Left renal pelvis (tissue), 4 donors: ENCODE measurements at places on chromosomes 7 and 10.
A peak's percentile ranks its signal among the peaks of the same experiment; 100 is the strongest.

DNA sequence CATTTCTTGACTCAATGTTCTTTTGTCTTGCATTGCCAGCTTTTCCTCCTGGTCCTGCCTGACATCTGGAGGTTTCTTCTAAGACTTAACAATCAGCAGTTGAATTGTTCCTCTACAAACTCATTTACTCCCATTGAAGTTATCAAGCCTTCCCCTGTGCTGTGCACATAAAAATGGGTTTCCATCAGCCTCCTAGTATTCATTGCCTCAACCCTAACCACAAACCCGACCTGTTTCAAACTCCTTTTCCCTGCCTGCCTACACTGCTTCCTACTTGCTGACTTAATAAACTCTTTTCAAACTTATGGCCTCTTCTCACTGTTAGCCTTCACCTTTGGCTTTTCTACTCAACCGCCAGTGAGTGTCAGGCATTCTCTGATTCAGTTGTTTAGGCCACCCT is 9.4 kb upstream of the CDK6 start:
- DNase-seq = no peak

DNA sequence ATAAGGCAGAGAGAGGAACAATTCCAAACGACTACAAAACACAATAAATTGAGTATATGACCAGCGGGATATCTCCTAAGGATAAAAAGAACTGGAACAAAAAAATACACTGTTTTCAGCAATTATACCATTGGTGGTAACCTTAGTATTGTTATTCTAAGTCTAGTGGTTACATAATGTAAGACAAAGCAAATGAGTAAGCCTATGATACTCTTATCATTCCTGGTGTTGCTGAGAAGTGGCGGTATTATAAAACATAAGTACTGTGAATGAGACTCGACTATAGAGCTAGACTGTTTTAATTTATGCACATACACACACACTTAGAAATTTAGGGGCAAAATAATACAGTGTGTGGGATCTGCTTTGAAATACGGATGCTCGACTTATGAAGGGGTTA is 107.7 kb downstream of the NRBF2 start:
- DNase-seq = no peak

DNA sequence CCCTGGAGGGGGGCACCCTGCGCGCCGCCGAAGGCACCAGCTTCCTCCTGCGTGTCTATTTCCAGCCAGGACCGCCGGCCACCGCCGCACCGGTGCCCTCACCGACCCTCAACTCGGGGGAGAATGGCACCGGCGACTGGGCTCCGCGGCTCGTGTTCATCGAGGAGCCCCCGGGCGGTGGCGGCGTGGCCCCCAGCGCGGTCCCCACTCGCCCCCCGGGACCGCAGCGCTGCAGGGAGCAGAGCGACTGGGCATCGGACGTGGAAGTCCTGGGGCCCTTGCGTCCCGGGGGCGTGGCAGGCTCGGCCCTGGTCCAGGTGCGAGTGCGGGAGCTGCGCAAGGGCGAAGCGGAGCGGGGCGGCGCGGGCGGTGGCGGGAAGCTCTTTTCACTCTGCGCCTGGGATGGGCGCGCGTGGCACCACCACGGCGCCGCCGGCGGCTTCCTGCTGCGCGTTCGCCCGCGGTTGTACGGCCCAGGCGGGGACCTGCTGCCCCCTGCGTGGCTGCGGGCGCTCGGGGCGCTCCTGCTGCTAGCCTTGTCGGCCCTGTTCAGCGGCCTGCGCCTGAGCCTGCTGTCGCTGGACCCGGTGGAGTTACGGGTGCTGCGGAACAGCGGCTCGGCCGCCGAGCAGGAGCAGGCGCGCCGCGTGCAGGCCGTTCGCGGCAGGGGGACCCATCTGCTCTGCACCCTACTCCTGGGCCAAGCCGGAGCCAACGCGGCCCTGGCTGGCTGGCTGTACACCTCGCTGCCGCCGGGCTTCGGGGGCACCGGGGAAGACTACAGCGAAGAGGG is 594 bp downstream of the CNNM1 start:
- no peak for DNase-seq

DNA sequence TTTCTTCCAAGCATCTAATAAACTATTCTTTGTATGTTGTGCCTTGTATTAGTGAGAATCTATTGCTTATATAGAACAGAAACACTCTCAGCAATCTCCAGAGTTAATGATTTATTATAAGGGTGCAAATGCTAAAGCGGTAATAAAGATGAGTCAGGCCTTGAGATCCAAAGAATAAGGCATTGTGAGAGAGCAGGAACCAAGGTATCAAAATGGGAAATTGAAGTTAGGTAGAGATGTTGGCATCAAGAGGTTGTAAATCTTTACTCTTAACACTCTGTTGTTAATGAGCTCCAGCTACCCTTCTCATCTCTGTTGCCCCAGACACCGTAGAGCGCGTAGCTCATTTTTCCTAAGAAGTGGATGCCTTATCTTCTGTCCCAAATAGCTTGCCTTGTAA is 375.2 kb downstream of the ARL4A start:
- DNase-seq = no peak

DNA sequence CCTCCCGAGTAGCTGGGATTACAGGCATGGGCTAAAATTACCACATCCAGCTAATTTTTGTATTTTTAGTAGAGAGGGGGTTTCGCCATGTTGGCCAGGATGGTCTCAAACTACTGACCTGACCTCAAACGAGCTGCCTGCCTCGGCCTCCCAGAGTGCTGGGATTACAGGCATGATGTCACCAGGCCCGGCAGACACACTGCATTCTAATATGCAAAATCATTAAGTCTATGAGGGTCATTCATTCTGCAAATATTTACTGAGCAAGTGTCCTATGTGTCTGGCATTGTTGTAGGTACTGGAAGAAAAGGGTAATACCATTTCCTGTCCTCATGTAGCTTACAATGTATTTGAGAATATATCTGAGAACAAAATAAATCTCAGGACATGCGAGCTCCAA is 2.7 kb downstream of the PUS7 start:
- DNase-seq = no peak

- no peak for DNase-seq
These were observed 90.0 kb downstream of the JCAD start for GRCh38 chr10:29969255-29970011.

- DNase-seq = no peak
These were observed 126.4 kb upstream of the DKK1 start for GRCh38 chr10:52187521-52188258.

DNA sequence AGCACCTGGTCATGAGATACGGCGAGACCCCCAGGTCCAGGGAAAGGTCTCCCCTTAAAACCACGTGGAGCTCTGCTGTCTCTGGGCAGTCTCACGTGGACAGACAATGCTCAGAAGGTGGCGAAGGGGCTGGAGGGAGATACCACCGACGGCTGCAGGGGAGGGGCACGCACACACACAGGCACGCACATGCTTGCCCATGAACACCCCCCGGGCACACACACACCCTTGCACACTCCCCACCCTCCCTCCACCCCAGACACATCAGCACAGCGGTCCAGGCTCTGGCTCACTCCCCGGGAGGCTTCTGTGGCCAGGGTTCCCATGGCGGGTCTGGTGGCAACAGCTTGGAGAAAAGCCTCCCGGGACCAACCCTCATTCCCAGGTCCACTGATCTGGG is 52.4 kb upstream of the TNRC18 start:
- DNase-seq = no peak

- DNase-seq = no peak
These were observed 98.5 kb upstream of the PIK3CG start for GRCh38 chr7:106766551-106766950.

DNA sequence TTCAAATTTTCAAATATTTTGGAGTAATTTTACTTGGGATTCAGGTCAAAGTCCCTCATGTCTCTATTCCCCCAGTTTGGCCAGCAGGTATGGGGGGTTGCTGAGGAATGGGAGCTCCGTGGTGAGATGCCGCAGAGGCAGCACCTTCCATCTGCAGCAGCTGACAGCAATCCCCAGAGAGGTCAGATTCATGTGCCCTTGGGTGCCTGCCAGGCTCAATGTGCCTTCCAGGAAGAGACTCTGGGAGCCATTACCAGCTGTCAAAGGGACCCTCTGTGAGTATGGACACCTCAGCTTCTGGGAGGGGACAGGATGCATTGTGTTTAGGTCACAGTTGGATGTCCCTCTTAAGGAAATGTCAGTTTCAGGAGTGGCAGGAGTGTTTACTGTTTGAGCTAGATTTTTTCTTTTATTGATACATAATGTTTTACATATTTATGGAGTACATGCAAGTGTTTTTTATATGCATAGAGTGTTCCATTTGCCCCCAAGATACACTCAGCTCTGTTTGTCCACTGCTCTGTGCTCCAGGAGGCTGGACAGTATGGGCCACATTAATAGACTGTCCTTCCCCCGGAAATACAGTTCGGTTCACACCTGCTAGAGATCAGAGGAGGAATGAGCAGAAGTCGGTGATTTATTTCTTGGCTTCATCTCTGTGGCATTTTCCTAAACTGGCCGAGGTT is 75.3 kb upstream of the GRB10 start:
- no peak for DNase-seq

DNA sequence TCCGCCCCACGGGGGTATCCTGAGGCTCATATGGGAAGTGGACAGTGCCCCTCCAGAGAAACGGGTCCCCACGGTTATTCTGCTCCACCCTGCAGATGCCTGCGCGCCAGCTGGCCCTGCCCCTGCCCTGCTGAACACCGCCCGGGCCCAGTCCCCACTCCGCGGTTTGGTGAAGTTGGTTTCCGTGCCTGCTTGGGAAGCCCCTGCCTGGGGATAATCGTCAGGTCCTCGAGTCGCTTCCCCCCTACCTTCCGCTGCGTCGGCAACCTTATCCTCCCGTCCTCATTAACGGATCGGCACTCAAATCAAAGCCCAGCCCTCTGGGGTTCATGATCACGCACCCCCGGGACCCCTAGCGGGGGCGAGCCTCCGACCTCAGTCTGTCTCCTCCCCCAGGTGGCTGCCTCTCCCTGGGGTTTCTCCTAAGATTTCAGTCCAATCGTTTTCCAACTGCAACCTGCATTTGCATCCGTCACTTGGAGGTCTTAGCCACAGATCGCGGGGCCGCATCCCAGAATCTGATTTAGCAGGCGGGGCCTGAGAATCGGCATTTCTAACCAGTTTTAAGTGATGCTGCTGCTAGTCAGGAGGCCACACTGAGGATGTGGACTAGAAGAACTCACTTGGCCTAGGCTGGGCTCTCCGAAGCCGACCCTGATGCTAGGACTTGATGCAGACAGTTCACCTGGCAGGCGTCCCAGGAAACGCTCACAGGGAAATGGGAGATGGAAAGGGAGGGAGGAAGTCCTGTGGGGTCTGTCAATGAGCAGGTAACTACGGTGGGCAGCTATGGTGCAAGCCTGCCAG is 27.6 kb downstream of the WDR86 start:
- DNase-seq = no peak

- DNase-seq = no peak
These were observed 205.2 kb downstream of the NSUN6 start for GRCh38 chr10:18446205-18446604.

DNA sequence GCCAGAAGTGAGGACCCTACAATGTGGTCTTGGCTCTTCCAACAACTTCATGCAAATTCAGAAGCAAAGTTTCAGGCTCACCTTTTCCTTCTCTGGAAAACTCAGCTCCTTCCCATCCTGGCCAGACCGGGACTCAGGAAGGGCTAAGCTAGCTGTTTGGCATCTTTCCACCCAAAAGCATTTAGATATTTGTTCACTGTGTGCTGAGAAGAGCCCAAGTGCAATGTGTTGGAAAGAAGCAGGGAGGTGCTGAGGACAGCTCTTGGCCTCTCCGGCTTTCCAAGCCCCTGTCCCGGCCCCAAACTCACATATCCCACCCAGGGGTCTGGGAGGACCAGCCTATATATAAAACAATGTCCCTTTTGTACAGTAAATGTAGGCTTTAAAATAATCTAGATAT is 44.5 kb downstream of the MKI67 start:
- no peak for DNase-seq

- peak; percentile 54 for DNase-seq
These were observed at the start of gene MAGI2 for GRCh38 chr7:79453558-79454360. TSS of gene MAGI2 (minus strand) at chr7:79453667. CDS start at chr7:79453320, 347 bp downstream.

DNA sequence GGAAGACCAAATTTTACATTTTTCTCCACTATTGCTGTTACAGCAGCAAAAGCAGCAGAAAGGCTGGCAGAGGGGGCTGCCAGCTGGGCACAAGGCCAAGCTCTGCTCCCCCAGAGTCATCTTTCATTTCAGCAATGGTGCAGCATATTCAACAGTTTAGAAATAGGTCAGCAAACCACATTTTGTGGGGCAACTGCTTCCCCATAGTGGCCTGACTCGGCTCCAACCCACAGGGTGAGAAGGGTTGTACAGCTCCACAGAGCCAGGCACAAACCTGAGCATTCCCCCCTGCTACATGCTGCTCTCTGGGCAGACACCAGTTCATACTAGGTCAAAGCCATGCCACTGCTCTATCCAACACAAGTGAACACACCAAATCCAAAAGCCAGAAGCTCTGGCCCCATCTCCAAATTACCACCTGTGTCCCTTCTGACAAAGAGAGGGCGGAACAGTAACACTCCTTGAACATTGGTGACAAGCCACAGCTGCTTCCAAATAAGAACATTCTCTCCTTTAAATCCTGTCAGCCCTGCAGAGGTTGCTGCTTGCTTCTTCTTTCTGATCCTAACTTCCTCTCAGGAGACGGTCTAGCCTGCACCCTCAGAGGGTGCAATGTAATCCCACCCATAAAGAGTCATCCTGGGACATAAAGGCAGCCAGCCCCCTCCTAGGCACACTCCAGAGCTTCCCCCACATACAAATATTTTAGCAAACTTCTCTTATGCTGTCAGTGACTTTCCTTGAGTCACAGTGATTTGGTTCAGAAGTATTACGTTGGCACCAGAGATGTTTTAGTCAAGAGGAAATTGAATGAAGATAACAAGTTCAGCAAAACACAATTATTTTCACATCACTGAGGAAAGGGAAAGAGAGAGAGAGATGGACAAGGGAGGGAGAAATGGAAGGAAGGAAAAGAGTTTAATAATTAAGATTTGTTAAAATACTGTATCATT is 39.0 kb upstream of the SLIT1 start:
- no peak for DNase-seq

GRCh38 chr10:105952153-105952552 is 1212.4 kb downstream of the SORCS1 start:
- DNase-seq = no peak

DNA sequence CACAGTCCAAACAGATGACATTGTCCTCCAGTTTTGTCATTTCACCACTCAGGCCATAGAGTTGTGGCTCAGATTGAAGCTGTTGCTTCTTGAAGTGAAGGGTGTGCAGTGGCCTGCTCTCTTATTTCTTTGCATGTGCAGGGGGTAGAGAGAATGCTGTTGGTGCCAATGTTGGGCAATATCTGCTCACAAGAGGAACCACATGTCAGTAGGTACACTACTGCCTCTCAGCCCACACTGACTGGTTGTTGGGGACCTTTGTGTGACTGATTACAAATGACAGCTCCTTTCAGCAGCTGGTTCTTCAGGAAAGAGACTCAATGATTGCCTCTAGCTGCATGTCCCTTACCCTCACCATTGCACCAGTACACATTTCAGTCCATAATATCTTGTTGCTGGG is 21.9 kb upstream of the SFTPA1 start:
- no peak for DNase-seq
